ENCODE measurements at places on chromosomes 2 and 18. TPM values are rescaled to one million over a fixed set of nuclear protein-coding genes. Genes with fewer than 3 reads are reported as not detected.
A peak's percentile ranks its signal among the peaks of the same experiment; 100 is the strongest.

DNA sequence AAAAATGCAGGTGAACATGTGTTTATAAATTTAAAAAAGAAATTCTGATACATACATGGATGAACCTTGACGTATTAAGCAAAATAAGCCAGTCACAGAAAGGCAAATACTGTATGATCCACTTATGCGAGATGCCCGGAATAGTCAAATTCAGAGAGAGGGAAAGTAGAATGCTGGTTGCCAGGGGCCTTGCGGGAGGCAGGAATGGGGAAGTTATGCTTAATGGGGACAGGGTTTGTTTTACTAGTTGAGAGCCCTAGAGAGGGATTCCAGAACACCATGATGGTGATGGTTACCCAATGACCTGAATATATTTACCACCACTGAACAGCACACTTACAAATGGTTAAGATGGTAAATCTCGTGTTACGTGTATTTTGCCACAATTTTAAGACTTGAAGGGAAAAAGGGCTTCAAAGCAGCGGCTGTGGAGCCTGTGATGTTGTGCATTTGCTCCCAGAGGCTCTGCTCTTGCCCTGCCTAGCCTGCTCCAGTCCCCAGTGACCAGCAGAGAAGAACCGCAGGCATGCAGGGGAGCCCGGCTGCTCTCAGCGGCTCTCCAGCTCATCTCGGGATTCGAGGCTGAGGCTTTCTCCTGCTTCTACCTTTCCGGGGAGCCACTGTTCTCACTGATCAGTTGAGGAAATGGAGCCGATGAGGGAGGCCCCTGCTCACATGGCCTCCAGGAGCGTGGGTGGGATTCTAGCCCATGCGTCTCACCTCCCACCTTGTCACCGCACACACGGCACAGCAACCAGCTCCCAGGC is 51.7 kb upstream of the TFCP2L1 start:
- no peak overlapping the region for H3K4me3 ChIP-seq
- no peak overlapping the region for H3K27ac ChIP-seq
- no peaks in the 10 kb centered on the region for H3K27me3 ChIP-seq
- peaks cover 5% of the 10 kb centered on the region for H3K4me1 ChIP-seq

DIPK1C gene
- not detected for total RNA-seq

- peak overlapping the region; percentile 50 for H3K27ac ChIP-seq
- H3K4me3 ChIP-seq: no peak overlapping the region
- peak; percentile 43 for DNase-seq
- peaks cover 42% of the 10 kb centered on the region for H3K4me1 ChIP-seq
Observed at GRCh38 chr2:85179541-85179940, 46.3 kb downstream of the TCF7L1 start.

DNA sequence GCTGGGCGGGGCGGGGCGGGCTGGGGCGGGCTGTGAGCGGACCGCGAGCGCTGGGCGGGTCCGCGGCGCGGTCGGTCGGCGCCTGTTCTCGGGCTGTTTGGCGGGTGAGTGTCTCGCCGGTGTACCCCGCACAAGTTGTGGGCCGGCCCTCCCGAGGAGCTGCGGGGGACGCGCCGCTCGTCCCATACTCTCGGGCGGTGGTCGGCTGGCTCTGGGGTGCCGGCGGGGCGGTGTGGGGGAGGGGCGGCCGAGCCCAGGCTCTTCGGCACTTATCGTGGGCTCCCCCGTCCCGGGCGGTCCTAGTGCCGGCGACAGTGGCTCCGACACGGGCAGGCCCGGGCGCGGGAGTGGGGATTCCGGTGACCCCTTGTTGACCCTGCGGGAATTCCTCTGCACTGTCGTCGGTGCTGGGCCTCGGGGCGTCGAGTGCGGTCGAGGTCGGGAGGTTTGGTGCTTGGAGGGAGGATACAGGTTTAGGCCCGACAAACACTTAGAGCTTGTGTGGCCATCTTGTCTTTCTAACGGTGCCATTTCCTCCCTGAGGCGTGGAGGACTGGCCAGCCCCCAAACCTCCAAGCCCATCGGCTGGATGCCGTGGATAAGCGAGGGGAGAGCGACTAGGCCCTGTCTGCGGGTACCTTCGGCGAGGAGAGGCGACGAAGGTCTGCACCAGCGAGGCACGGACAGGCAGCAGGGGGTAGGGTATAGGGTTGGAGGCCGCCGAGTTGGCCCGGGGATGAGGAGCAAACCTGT is at the start of gene SEPTIN2:
SEPTIN2 (plus strand) TSS at position 47 of the 753 bp plus-strand sequence. CDS start 8,308 bp downstream, outside the sequence.
- no peaks in the 10 kb centered on the region for H3K27me3 ChIP-seq
- H3K27ac ChIP-seq: peak within 1 kb of the TSS; percentile 99
- peaks cover 44% of the 10 kb centered on the region for H3K4me1 ChIP-seq

- DNase-seq: no peak
- peaks cover 36% of the 10 kb centered on the region for H3K27me3 ChIP-seq
- H3K4me1 ChIP-seq: no peaks in the 10 kb centered on the region
- H3K36me3 ChIP-seq: no peaks in the 10 kb centered on the region
- H3K4me3 ChIP-seq: no peak overlapping the region
Observed at GRCh38 chr2:44951714-44952113, 10.2 kb downstream of the SIX3 start.

LIPG gene
- 8.4 TPM for total RNA-seq

DNA sequence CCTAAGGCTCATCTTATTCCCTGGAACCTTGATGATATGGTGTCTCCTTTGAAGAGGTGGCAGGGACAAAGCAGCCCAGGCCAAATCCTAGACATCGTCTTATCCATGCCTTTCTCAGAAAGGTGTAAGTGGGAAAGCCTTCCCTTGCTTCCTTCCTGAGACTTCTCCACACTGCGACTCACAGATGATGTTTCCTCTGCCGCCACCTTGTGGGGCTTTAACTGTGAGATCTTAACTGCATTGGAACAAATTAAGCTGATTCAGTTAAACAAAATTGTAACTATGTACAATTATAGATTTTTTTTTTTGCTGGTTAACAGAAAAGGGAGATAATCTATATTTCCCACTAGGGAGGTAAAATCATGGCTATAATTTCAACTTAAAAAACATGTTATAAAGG is 10.0 kb upstream of the GCA start:
- H3K36me3 ChIP-seq: no peaks in the 10 kb centered on the region
- H3K4me1 ChIP-seq: no peaks in the 10 kb centered on the region
- H3K27ac ChIP-seq: no peak overlapping the region
- peak; percentile 51 for DNase-seq
- H3K27me3 ChIP-seq: no peaks in the 10 kb centered on the region

- H3K27ac ChIP-seq: no peak overlapping the region
- no peak overlapping the region for H3K4me3 ChIP-seq
- H3K4me1 ChIP-seq: no peaks in the 10 kb centered on the region
- H3K27me3 ChIP-seq: no peaks in the 10 kb centered on the region
Observed at GRCh38 chr2:2028041-2028440, 283.7 kb upstream of the PXDN start.
